ENCODE measurements at places on chromosomes 12 and 14.

- DNase-seq = no peak
These were observed 13.9 kb downstream of the OR6C74 start for GRCh38 chr12:55258303-55258702.

DNA sequence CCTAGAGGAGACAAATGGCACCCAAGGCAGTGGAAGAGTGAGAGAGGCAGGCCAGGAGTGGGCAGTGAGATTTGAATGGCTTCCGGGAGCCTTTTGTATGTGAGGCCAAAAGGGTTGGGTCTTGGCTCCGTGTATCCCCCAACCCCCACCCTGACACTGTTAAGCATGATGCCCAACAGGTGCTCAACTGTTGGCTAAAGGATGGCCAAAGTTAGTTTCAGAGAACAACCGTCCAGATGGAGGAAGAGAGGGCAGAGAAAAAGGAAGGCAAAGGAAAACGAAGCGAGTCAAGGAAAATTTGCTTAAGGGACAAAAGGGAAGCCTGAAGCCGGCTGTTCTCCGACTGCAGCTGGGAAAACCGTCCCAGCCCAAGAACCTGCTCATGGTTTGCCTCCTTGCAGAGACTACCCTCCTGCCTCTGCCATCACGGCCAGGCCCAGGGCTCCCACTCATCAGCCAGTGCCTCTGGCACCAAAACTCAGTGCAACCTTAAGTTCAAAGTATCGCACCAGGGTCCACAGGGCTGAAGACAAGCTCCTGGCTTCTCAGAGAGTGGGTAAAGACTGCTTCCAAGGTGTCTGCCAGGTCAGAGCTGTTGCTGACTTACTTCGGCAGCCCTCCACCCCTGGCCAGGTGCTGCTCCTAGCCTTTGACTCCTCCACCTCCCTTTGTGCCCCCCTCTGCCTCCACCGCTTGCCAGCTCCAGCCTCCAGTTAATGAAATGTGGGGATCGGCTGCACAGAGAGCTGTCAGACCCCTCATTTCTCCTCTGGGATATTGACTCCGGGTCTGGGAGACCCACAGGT is 4.2 kb upstream of the C1QL4 start:
- no peak for DNase-seq

DNA sequence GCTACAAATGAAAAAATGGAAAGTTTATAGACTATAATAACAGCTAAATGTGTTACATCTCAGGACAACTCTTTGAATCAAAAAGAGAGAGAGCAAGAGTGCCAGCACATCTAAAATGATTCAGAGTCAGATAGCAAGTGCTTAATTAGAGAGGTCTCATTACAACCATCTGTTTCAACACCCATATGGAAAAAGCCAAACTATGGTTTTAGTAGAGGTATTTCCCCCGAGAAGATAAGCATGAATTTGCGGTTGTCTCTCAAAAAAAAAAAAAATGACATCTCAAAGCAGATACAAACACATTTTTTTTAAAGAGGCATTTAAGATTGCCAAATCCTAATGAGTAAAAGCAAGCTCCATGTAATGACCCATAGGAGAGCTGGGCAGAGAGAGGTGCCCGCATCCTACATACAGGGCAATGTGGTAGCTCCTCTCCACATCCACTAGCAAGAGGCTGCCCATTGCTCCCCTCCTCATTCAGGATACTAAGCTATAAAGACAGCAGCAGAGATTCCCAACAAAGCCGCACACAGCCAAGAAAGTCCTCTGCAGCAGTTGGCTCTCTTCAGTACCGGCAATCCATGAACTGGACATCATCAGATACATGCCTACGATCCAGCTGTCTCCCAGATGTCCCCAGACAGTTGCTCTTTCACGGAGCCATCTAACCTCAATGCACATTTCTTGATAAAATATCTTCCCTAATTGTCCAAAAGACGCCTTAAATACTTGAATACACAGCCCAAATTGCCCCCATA is 100.4 kb downstream of the EFCAB11 start:
- DNase-seq = no peak

DNA sequence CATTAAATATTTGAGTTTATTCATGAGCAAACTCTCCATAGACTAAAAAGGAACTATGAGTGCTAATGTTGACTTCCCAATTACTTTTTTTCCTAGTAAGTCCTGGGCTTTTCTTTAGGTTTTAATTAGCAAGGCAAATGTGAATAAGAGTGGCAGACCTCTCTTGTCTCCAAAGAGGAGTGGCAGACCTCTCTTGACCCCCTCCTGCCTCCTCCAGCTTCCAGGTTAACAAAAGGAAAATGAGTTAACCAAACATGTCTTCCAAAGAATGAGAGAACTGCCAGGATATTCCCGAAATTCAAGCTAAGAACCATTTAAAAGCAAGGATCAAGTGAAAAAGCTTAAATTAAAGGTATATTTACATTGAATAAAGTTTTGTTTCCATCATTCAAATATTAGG is 253.2 kb downstream of the MDGA2 start:
- no peak for DNase-seq

DNA sequence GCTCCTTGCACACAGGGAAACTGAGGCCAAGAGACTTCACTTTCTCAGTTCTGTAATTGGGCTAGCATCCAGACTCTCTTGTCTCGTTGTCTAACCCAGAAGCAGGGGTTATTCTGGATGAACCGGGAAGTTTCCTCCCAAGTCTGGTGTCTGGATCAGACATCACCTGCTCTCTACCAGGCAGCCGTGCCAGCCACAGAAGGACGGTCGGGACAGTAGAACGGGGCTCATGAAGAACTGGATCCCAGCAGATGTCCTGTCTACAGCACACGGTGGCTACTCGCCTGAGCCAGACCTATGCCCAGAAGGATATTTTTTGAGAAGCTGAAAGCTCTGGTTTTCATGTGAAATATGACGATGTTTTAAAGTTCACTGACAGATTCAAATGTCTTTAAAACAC is 19.1 kb upstream of the FZD10 start:
- DNase-seq = no peak

DNA sequence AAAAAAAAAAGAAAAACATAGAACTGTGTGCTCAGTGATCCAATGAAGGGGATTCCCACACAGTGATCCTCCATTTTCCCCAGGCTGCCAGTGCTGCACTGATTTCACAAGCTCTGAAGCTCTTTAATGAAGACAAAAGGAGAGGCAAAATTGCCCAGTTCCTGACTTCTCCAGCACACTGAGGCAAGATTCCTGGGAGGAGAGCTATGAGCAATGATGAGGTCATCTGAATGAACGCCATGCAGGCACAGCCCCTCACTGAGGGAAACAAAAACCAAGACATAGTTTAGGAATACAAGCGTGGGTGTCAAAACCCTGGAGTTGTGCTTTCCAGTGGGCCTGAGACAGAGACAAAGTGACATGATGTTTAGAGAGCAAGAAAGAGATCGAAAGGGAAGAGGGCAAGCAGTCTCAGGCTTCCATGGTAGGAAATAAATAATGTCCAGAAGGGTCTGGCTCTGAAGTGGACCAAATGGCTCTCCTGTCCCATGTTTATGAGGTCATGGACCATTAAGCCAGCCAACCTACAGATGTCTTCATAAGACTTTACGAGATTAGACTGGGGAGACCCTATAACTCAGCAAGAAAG is 40.9 kb upstream of the SMUG1 start:
- no peak for DNase-seq

GRCh38 chr12:32486158-32486557 is 86.8 kb downstream of the FGD4 start:
- no peak for DNase-seq

DNA sequence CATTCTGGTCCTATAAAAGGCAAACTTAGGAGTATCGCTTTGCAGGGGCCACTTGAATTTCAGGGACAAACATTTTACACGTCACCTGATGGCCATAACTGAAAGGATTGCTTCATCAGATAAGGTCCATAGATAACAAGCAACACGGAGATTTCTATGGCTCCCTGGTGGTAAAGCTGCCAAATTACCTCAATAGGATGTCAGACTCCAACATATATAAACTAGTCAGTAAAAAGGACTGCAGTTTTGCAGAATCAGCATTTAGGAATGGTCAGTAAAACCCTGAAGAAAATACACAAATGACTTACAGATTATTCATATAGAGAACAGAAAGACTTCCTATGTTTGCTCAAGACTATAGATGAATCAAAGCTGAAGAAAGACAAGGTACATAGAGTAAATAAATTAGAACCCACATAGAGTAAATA is 66.1 kb upstream of the GRIP1 start:
- DNase-seq = no peak

DNA sequence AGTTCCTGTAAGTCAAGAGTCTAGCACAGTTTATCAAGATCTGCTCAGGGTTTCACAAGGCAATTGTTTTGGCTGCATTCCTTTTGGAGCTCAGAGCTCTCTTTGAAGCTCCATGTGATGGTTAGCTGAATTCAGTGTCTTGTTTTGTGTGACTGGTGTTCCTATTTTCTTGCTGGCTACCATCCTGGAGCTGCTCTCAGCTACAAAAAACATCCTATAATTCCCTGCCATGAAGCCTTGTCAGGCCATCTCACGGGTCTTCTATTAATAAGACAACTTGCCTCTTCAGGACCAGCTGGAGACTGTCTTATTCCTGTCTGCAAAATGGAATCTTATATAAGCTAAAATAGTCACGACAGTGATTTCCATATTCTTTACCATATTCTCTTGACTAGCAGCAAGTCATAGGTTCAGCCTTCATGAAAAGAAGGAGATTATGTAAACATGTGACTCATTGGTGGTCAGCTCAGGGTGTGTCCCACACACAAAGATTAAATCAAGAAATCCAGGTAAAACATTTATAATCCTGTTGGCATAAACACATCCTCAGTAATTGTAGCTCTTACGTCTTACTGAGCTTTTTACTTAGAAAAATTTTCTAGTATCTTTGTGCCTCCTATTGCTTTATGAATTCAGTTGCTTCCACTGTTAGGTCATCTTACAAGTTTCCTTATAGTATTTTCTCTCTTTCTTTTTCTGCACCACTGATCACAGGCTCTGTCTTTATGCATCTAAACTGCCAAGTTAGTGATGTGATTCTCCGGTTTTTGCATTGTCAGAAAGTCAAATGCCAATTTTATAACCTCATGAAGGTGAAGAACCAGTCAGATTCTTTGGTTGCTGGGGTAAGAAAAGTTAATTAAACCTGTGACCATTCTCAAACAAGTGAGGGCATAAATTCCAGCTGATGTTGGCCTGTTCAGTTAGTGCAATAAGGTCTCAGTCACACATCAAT is 378.5 kb upstream of the MGAT4C start:
- no peak for DNase-seq

DNA sequence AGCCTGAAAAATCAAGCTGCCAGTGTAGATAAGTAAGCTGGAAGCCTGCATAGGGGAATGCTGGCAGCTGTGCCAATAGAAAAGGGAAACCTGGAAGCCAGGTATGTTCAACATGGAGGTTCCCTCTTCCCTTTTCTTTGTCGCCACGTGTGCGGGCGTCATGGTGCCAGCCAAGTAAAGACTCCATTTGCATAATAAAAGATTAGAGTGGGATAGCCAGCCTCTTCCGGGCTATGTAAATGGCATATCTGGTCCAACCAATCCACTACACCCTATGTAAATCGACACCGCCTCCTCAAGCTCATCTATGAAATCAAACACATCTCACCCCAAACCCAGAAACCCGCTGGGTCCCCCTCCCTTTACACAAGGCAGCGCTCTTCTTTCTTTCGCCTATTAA is 5.6 kb upstream of the ADGRD1 start:
- DNase-seq = no peak

DNA sequence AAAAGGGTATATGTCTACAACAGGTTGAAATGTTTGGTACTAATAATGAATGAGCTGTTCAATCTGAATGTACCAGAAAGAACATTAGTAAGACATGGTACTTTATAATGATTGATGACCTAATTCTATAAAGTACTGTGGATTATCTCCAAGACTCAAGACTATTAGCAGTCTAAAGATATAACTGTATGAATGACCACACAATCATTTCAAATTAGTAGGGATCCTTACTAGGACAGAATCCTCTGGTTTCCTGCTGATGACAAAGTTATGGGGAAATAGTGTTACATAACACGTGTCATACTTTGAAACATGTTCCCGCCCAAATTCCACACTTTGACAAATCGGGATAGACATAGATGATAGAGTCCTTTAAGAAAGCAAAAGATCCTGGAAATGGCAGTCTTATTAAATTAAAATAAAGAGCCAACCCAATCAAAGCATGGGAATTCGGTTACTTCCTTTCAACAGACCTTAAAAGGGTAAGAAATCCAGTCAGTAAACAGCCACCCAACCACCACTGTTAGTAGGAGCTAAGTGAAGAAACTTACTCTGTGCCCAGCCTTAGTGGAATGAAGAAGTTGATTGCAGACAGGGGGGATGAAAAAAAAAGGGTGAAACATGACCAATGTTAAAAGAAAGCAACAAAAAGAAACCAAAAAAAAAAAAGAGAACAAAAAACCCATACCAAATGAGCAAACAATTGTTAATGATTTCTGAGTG is 2.8 kb downstream of the VPS29 start:
- DNase-seq = no peak

DNA sequence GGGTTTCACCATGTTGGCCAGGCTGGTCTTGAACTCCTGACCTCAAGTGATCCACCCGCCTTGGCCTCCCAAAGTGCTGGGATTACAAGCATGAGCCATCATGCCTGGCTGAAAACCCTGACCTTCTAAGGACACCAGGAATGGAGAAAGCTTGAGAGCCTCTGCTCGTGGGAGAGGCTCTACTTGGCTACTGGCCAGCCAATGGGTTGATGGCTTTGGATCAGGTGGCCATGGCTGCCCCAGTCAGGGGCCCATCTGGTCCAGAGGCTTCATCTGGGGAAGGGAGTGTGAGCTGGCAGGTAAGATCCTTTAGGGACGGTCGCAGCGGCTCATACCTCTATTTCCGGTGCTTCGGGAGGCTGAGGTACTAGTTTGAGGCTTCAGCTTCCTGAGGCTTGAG is 42.5 kb upstream of the PPP1CC start:
- no peak for DNase-seq

DNA sequence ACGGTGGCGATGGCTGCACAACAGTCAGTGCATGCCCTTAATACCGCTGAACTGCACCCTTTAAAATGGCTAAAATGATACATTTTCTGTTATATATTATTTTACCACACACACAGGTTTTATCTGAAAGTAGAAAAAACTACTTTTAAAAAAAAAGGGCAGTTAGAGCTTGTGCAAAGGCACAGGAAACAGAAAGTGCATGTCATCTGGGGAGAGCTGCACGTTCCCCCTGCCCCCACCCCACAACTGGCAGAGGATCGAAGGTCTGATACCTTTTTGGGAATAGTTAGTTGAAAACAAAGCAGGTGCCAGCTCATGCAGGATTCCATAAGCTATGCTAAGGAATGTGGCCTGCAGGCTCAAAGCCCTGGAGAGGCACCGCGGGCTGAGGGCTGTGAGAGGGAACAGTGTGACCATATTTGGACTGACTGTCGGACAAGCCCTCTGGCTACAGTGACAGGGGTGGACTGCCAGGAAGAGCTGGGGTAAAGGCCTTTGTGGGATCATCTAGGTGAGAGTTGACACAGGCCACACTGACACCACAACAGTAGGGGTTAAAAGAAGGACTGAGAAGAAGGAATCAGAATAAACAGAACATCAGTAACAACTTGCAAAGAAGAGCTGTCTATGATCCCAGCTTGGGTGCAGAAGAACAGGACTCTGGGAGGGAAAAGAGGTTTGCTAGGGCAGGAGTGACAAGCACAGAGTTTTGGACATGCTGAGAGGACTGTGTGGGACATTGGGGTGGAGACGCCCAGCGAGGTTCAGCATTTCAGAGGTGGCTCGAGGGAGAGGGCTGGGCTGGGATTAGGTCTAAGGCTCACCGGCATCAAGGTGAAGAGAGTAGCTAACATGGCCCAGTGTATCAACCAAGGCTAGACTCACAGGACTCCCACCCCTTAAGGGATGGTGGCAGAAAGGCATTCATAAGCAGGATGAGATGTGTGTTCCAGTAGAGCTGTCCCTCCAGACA is 54.6 kb downstream of the ACTN1 start:
- no peak for DNase-seq

GRCh38 chr14:100557658-100558057 is 29.6 kb downstream of the BEGAIN start:
- no peak for DNase-seq
